ENCODE measurements at places on chromosomes 11 and 22.

DNA sequence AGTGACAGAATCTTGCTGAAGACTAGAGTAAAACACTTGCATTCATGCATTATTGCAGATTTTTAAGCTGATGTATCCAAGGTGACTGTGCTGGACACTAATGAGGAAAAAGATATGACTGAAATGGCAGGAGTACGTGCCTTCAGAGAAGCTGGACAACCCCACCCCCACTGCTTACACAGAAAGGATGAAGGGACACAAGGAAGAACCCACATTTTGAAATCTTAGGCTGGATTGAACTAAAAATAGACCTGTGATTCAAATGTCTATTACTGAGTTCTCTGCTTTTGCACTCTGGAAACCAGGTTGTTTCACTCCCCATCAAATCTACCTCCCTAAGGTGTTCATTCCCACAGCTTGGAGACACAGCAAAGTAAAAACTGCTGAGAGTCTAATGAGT lies 117.1 kb downstream of the KCNC1 start:
- no peak for DNase-seq

DNA sequence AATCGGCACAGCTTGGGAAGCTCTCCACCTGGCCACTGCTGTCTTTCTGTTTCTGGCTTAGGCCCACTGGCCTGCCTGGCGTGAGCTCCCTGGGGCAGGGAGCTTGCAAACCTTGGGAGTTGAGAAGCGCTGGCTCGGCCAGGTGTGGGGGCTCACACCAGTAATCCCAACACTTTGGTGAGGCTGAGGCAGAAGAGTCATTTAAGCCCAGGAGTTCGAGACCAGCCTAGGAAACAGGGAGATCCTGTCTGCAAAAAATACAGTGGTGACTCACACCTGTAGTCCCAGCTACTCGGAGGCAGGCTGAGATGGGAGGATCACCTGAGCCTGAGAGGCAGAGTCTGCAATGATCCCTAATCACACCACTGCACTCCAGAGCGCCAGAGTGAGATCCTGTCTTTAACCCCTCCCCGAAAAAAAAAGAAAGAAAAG lies 4.0 kb downstream of the AP5B1 start:
- DNase-seq, result no peak

- DNase-seq, result no peak
Observed at GRCh38 chr11:14254533-14255237, 104.3 kb downstream of the RRAS2 start.

DNA sequence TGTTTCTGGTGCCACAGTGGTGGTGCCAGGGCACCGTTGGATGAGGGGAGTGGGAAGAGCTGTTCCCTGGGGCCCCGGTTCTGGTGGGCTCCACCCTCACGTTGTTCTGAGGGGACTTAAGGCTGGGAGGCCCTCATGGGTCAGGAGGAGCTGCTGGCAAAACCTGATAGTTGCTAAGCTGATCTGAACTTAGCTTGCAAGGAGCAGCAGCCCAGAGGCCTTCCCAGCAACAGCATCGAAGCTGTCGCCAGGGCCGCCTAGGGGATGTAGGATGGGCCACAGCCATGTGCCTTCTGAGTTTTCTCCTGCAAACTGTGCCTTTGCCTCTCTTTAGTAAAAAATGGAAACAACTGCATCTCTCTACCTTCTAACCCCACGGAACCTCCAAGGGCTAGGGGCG lies 240.2 kb downstream of the TBC1D22A start:
- no peak for DNase-seq

DNA sequence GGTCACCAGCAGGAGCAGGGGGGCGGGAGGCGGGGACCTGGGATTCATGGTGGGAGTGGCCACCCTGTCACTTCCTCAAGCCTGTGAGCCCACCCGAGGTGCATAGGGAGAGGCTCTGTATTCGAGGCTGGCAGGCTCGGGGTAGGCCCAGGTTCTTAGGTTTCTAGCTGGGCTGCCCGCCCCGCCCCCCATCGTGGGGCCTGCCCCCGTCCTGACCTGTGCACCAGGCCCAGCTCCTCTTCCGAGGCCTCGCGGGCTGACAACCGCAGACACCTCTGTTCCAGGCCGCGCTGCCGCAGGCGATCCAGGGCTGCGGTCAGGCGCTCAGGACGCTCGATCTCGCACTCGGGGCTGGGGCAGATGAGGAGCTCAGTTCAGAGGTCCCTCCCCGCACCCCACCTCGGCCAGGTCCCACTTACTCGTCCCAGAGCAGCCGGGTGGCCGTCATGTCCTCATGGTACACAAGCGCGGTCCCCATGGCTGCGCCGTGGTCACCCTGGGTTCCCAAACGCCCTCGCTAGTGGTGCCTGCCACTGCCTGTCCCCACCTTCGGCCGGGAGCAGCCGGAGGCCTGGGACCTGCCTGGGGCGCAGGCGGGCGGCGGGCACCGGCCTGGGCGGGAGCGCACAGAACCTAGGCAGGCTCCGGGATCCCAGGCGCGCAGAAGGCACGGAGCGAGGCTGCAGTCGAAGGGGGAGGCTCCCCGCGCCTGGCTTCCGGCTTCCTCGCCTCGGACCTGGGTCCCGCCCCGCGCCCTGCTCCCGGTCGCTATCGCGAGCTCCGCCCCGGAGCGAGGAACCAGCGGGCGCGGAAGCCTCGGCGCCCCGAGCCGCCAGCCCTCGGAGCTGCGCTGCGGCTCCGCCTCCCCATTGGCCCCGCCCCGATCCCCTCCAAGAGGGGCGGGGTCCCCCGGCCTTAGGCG lies at the start of gene HDAC10:
Gene HDAC10, minus strand, starts transcription at position 711 of the 922 bp plus-strand sequence. Its CDS starts 233 bp downstream, at position 478.
- peak; percentile 88 for DNase-seq

- peak; percentile 97 for DNase-seq
Observed at GRCh38 chr11:447923-448731, 2.0 kb upstream of the PTDSS2 start.

DNA sequence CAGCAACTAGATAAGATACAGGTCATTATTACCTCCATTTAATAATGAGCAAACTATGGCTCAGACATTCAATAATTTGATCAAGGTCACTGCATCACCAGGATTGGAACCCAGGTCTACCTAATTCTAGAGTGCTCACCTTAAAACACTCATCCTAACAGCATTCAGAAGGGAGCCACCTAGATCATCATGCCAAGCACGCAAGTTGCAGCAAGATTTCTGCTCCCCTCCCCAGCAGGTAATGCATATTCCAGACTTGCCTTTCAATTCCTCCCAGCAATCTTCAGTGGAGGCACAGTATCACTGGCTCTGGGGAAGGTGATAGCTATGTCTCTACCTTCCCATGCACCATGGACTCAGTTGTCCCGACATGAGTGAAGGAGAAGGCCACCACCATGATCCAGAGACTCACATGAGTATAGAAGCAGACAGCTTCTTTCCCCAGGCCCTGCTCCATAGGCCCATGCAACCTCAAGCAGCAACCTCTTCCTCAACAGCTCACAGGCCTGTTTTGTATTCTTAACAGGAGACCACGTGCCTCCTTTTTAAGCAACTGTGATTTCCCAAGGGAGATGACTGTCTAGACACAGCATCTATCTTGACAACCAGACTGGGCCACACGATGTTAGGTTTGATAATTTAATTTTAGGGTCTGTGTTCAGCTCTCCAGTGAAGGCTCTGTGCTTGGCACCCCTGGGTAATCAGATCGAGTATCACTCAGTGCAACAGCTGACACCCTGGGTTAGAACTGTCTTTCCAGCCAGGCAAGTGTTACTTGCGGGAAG lies 36.4 kb downstream of the RAB30 start:
- no peak for DNase-seq
